Fibroblast of the conjunctiva (primary cell): ENCODE measurements at places on chromosomes 5 and 9.

DNA sequence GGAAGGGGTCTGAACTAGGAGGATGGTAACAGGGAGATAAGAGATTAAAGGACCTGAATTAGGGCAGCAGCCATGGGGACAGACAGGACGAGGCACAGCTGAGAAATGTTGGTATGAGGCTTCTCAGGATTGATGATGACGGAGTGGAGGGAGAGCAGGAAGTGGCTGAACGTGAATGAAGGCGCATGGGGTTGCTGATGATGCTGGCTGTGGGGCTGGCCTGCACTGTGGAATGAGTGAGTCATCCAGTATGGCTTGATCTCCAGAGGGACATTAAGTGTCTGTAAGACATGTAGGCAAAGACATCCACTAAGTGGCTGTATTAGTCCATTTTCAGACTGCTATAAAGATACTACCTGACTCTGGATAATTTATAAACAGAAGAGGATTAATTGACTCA is 256.4 kb downstream of the ICE1 start:
- no peak for DNase-seq

- peak; percentile 68 for DNase-seq
Measured at GRCh38 chr5:38994324-38994927, 79.8 kb downstream of the RICTOR start.

DNA sequence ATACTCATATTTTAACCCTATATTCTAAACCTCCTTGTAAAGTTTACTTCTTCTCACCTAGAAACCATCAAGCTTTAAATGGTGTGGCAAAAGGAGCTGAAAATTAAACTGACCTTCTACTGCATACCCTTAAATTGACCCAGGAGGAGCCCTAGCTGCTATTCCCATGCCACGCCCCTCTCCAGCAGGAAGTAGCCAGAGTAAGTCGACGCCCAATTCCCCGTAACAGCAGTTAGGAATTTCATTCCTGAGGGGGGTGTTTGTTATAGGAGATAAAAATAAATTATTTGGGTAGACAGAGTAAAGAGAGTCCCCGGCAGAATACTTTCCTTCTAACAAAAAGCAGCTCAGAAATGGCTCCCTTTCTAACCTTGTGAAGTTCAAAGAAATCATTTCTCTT is 111.8 kb upstream of the FAM174A start:
- no peak for DNase-seq

DNA sequence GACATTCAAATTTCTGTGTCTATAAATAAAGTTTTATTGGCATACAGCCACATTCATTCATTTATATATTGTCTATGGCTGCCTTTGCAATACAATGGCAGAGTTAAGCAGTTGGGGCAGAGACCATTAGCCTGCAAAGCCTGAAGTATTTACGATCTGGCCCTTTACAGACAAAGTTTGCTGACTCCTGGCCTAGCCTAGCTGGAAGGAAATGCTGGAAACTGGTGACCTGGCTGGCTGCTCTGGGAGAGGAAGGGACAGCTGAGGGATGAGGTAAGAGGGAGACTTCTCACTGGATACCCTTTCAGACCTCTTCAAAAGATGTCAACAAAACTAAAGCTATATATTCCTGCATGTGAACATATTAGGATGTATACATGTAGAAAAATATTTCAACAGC is 66.0 kb upstream of the PPARGC1B start:
- DNase-seq, result no peak

GRCh38 chr9:114769624-114770023 is 36.2 kb downstream of the TNFSF15 start:
- no peak for DNase-seq

- DNase-seq, result no peak
Measured at GRCh38 chr5:107389775-107390148, 281.0 kb downstream of the EFNA5 start.

- no peak for DNase-seq
Measured at GRCh38 chr5:1765880-1766235, 33.8 kb downstream of the MRPL36 start.
